ENCODE measurements at places on chromosomes 11 and 22.

GRCh38 chr11:11075515-11076171, 217.8 kb upstream of the ZBED5 start:
- DNase-seq, result no peak

- DNase-seq, result no peak
Measured at GRCh38 chr11:123585206-123585605, 69.2 kb downstream of the SCN3B start.

- no peak for DNase-seq
Measured at GRCh38 chr11:64750361-64751054, 6.6 kb upstream of the RASGRP2 start.

DNA sequence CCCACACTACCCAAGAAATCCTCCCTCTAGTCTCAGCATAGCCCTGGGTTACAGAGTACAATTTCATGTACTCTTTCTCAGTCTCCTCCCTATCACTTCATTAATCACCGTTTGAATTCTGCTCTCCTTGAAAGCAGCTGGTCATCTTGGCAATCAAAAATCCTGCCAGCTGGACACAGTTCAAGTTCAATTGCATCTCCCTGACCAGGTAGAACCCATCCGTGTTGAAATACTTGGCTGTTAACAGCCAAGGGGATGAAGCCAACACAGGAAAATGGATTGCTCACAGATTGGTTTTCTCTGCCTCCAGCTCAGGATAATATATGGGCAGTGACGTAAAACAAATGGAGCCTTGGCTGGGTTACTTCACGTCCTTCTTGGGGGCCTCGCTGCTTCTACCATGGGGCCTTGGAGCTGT, 55.1 kb upstream of the GRK3 start:
- DNase-seq, result no peak
